ENCODE measurements at places on chromosomes 2 and 18.

DNA sequence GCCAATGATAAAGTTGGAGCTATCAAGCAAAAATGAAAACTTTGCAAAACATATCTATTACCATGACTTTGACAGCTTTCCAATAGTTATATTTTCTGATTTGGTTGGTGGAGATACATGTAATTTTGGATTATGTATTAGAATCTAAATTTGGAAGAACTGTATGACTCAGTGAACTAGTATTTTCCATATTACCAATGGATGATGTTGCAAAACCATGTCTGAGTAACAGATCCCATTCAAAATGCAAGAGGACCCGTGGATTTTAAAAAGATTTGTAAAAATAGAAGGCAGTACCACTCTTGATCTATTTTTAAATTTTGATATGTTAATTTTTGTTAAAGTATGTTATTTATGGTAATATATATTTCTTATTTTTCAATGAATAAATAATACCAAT lies 83.0 kb downstream of the TAF4B start:
- peak; percentile 57 for DNase-seq

DNA sequence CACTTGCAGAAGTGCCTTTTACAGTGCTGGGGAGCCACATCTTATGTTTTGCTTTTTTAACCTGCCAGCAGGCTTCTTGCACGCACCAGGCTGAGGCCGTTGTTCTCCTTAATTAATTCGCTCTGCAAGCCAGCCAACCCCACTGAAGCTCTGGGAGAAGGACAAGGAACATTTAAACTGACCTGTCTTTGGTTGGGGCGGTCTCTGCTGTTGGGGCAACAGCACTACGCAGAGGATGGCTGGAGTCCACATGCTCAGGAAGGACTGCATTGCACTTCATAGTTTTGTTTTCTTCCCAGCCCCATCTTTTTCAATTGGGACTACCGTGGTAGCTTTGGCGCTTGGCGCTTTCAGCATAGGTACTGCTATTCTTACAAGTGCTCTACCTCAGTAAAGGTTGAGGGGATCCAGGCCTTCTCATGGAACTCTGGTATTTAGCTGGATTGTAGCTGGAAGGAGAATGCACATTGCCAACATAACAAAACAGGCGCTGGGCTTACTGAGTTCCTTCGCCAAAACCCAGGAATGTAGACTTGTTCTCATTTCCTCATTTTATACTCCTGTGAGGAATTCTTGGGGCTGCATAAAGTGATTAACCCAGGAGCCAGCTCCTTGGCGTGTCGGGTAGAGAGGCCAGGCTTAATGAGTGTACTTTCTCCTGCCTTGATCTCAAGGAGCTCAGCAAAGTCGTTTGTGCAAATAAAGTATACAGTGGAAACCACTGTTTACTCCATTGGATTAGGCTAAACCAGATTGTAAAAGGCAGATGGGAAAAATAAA lies 146.2 kb downstream of the PRKCE start:
- DNase-seq, result peak; percentile 69

DNA sequence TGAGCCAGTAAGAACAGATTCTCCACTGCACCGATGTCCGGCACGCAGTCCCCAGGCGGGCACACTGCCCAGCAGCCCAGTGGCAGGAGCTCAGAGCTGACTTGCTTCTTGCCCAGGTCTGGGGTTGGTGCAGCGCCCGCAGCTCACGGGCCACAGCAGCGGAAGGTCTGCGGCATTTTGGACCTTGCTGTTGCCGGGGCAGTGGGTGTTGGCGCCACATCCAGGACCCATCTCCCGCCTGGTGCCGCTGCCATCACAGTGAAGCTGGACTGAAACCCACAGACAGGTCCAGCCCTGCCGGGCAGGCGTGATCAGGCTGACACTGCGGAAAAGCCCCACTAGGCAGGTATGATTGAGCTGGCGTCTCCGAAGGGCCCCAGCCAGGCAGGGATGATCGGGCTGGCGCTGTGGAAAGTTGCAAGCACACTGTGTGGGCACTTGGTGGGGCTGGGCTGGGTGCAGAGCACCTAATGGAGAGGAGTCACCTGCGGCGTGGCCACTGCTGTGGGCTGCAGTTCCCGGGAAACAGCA lies 75.5 kb downstream of the SLC66A2 start:
- no peak for DNase-seq

DNA sequence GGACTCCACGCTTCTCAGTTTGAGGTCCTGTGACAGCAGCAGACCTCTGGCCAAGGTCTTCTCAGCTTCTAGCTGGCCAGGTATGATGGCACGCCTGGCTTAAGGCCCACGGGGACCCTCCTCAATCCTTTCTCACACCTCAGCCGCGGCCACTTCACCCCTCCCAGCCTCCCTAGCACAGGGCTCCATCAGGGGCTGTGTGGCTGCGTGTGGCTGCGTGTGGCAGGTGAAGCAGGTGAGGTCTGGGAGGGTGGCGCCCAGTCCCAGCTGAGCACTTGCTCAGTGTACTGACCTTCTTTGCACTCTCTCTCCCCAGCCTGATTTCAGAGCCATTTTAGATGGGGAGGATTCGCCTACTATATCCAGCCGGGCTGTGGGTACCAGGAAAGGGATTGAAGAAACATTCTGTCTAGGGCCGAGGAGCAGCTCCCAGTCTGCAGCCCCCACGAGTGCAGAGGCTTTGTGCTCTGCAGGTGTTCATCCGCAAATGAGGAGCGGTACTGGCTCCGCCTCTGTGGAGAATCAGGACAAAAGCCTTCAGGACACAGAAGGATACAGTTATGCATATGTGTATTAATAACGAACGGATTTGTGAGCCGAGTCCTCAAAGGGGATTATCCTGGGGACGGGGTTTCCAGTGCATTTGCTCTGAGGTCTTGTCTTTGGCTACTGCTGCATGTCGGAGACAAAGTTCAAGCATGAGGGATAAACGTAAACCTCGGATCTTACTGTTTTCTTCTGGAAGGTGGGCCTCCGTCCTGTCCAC lies 236.9 kb upstream of the RAB6C start:
- DNase-seq, result no peak

DNA sequence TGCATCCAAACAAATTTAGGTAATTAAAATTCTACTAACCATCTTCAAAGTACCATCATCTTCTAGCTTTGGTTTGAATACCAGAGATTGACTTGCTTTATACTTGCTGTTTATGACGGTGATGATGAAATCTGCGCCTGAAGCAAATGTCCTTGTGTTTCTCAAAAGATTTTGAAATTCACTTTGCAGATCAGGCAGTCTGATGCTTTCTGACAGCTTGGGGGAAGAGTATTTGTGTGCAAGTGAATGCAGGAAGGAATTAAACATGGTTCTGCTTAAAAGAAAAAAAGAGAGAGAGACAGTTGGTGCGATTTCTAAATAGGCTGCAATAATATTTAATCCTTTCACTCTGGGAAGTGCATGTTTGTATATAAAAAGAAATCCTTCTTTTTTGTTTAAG lies 29.6 kb downstream of the CSRNP3 start:
- peak; percentile 6 for DNase-seq

GRCh38 chr2:54966165-54966832 lies 84.0 kb downstream of the RTN4 start:
- no peak for DNase-seq

GRCh38 chr2:235949567-235950472 lies 218.4 kb downstream of the GBX2 start:
- no peak for DNase-seq

DNA sequence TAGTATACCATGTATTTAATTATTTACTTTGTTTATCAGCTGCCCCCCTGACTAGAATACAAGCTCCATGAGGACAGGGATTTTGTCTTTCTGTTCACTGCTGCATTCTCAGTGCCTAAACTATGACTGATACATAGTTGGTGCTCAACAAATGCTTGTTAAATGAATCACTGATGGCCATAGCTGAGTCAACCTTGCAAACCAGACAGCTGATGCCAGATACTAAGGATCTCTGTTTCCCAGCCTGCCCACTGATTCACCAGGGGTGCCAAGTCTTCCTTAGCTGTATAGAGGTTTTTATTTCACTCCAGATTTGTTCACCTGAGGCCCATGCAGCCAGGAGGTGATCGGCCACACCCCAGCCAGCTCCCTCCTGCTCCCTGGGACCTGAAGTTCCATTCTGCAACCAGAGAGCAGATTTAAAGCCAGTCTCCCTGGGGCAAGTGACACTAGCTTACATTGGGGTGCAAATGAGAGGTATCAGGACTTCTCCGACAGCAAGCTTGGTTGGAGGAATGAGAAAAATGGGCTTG lies 92.2 kb downstream of the C1QL2 start:
- DNase-seq, result peak; percentile 12

- DNase-seq, result peak; percentile 22
Measured at GRCh38 chr2:168849610-168850009, 40.6 kb downstream of the SPC25 start.

DNA sequence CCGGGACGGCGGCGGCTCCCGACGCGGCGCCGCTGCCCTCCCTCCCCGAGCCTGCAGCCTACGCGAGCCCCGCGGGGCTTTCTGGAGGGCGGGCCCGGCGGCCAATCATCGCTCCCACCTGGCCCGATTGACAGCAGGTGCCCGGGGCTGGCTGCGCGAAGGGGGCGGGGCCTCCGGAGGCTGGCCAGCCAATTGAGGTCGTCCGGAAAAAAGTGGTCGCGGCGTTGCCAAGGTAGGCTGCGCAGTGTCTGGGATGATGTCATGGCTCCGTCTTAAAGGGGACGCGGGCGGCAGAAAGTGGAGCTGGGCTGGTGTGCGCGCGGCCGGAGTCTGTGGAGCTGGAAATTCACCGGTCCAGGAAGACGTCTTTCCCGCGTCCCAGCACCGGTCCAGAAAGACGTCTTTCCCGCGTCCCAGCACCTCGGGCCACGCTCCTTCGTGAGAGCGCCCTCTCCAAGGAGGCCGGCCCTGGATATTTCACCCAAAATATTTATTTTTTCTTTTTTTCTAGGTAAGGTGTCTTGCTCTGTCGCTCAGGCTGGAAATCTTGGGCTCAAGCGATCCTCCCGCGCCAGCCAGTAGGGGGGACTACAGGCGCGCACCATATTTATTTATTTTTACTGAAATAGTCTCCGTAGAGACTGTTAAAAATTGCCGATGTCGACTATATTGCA lies at the start of gene ACTR1B:
TSS of gene ACTR1B (minus strand) at position 83 of the 674 bp plus-strand sequence. CDS start 154 bp downstream, outside the sequence.
- peak; percentile 97 for DNase-seq

- no peak for DNase-seq
Measured at GRCh38 chr2:8162552-8162951, 519.3 kb upstream of the ID2 start.

GRCh38 chr2:44121899-44122298 lies 46.8 kb upstream of the PPM1B start:
- DNase-seq, result no peak

DNA sequence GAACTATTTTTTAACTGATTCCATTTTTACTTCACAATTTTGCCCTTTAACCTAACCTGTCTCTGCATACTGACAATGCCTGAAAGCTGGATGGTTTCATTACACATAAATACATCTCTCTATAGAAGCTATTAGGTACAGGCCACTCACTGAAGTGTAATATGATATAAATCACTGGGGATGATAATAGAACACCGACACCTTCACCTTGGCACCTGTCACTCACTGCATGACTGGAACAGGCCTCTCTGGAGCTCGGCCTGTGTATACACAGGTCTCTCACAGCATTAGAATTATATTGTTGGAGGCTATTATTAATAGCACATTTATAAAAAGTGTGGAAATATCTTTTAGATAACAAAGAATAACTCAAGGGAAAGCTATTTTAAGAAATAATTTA lies 138.2 kb downstream of the TMEM131 start:
- DNase-seq, result no peak

GRCh38 chr2:236692937-236693336 lies 123.3 kb downstream of the ACKR3 start:
- DNase-seq, result no peak

DNA sequence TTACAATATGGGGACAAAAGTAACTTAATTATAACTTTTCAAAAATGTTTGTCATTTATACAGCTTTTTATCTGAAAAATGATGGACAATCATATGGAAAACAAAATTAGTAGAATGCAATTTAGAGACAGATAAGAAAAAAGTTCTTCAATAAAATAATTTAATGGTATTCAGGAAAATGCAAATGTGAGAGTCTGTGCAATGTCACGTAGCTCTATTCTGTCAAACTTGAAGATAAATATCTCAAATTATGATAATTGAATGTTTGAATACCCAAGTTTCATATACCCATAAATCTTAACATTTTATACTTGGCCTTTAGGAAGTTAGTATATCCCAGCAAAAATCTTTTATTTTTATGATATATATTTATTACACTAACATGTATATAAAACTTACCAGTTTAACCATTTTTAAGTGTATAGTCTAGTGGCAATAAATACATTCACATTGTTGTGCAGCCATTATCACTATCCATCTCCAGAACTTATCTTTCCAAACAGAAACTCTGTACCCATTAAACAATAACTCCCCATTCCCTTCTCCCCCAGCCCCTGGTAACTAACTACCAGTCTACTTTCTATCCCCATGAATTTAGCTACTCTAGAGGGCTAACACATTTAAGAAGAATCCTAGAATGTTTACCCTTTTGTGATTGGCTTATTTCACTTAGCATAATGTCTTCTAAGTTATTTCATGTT lies 311.5 kb downstream of the SOCS6 start:
- DNase-seq, result no peak

GRCh38 chr2:240921311-240921994 lies 15.3 kb downstream of the CROCC2 start:
- peak; percentile 97 for DNase-seq

DNA sequence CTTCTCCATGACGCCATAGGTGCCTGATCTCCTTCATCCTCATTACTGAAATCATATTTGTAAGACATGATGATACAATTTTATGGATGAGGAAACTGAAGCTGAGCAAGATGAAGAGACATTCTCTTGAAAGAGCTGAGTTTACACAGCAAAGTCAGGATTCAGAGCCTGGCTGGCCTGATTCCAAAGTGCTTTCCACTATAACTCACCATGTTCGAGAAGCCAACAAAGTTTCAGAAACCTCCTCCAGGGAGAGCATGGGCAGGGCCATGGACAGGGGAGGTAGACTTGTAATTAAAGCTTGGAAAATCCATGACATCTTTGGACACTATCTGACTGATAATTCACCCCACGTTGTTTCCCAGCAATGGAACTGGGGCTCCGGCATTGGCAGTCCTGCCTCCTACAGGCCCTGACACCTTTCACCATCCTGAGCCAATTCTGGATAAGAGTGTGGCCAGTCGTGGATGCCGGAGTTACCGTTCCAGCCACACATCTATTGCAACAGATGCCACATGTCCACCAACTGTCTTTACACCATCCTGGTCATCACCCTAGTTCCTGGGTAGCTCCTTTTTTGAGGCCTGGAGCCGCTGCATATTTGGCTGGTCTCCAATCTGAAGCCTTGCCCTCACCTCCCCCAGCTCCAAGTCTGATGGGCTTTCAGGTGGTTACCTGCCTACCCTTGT lies 85.0 kb upstream of the PPP1CB start:
- DNase-seq, result no peak

- DNase-seq, result no peak
Measured at GRCh38 chr18:79486356-79487182, 90.8 kb downstream of the NFATC1 start.

Measured in fibroblast of lung (primary cell).